ENCODE measurements at places on chromosomes 5 and 9.

DNA sequence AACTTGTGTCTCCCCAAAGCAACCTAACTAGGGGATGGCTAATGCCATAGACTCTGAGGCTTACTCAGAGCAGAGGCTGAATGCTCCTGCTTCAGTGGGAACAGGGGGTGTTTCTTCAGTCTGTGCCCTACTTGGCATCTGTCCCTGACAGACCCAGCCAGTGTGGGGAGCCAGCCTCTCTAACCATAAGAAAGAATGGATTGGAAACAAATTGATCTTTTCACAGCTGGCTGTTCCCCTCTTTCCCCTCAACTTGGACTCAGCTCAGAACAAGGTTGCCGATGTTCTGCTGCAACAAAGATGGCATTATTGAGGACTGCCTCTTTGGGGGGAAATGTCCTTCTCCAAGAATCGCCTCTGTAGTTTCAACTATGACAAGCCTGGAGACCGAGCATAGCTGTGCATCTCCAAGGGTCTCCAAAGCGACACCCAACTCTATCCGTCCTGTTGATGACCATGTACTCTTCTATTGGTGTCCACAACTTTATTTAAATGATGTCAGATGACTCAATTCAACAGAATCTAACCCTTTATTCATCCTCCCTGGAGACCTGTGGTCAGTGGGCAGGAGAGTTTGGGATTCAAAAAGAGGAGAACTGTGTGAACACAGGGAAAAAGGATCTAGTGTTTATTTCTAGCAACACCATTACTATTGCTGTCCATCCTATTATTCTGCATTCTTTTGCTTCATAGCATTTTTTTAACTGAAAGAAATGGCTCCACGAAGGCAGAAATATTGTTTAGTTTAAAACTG lies 24.7 kb upstream of the TNC start:
- no peak for DNase-seq

DNA sequence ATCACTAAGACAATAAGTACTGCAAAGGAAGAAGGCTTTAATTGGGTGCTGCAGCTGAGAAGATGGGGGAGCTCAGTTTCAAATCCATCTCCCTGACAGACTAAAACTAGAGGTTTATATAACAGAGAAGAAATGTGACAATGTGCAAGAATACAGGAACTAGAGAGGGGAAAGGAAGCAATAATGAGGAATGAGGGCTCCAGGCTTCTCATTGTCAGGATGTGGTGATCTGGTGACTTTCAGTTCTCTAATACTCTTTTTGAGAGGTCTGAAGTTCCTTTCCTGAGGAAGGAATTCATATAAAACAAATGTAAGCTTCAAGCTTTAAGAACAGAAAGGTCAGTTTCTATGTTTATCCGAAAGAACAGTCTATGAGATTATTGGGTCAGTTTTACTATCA lies 42.5 kb upstream of the SPATA31E1 start:
- DNase-seq = no peak

DNA sequence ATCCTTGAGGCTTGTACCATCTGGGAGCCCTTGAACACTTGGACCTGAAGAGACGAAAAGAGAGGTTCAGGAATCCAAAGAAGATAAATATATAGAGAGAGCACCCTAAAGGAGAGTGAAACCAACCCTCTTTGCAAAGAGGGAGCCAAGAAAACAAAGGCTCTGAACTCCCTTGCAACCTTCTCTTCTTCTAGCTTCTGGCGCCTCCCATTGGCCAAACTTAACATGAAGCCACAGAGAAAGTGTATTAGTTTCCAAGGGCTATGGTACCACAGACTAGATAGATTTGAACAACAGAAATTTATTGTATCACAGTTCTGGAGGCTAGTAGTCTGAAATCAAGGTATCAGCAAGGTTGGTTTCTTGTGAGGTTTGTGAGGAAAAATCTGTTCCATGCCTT lies 175.1 kb downstream of the HCN1 start:
- DNase-seq = peak; percentile 16

DNA sequence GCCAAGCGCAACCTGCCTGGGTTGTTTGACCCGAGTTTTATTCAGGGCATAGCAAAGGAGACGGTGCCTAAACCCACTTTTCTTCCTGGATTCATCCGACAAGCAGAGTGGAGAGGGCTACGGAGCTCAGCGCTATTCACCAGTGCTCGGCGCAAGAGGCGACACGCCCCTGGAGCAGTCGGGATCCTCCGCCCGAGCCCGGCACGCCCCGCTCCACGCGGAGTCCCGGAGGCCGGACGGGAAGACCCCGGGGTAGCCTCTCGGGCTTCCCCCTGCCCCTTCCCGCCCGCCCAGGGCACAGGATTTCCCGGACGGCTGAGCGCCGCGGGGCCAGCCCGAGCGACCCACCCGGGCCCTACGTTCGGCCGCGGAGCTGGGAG lies 427 bp downstream of the SERINC5 start:
- DNase-seq = peak; percentile 81

GRCh38 chr5:30928956-30929355 lies 264.5 kb upstream of the CDH6 start:
- DNase-seq = no peak

- no peak for DNase-seq
Observed at GRCh38 chr5:154538492-154538891, 60.5 kb upstream of the HAND1 start.

GRCh38 chr9:104028827-104029226 lies 65.3 kb upstream of the SMC2 start:
- DNase-seq = no peak

GRCh38 chr9:76730801-76731200 lies 33.4 kb upstream of the PCA3 start:
- no peak for DNase-seq

DNA sequence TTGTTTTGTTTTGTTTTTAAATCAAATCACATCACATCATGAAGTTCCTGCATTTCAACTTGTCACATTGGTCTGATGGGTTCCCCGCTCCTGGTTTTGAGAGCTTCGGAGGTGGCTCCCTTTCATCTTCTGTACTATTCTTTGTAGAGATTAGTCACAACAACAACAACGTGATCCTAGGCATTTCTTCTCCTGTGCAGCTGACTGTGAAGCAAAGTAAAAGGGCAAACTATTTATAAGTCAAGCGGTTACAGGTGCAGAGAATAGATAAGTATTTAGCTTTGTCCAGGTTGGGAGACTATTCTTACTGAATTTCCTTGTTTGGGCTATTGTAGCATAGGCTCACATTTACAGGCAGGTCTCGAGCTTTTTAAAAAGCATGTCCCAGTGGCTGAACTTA lies 197.7 kb upstream of the CDKN2B start:
- DNase-seq = no peak

GRCh38 chr9:113556877-113557593 lies 93.5 kb downstream of the RGS3 start:
- no peak for DNase-seq
